ENCODE measurements at places on chromosomes 3 and 15.

DNA sequence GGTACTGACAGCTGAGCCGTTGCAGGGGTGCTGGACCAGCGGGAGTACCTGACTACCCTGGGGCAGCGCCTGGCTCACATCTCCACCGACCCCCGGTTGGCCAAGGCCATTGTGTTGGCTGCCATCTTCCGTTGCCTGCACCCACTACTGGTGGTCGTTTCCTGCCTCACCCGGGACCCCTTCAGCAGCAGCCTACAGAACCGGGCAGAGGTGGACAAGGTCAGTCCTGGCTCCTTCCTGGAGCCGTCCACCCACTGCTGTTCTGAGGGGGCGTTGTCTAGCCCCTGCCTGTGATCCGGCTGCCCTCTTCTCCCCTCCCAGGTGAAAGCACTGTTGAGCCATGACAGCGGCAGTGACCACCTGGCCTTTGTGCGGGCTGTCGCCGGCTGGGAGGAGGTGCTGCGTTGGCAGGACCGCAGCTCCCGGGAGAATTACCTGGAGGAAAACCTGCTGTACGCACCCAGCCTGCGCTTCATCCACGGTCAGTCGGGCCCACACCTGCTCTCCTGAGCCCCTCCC, 45.7 kb downstream of the DHX30 start:
- DNase-seq, result no peak
- H3K36me3 ChIP-seq, result peaks cover 7% of the 10 kb centered on the region
- peaks cover 11% of the 10 kb centered on the region for H3K4me1 ChIP-seq
- peak overlapping the region; percentile 72 for H3K27ac ChIP-seq
- H3K27me3 ChIP-seq, result no peaks in the 10 kb centered on the region
- no peak overlapping the region for H3K4me3 ChIP-seq

DNA sequence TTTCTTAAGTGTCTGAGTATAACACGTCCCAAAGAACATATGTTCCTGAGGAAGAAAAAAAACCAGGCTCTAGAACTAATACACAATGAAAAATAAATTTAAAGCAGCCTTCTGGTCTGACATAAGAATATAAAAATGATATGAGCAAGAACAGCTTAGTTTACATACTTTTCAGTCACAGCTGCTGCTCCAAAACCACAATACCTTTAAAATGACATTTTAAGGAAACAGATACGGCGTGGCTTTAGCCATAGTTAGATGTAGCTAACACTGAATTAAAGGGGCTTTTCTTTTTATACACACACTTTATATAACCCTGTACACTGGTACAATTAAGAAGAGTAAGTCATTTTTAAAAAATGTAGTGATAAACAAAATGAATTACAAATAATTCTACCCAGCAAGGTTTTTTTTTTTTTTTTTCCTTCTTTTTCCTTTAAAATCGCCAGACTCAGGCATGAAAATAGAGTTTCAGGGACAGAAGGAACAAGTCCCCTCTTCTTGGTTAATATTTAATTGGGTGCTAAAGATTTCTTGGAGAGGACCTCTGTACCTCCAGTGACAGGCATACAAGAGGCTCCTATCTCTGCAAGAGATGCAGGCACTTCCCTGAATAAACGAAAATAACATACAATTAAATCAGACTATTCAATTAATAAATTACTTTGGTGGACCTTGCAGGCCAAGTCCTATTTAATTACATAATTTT, 265.6 kb downstream of the FOXP1 start:
- peaks cover 10% of the 10 kb centered on the region for H3K4me1 ChIP-seq
- H3K4me3 ChIP-seq, result no peak overlapping the region
- no peak for DNase-seq
- no peaks in the 10 kb centered on the region for H3K36me3 ChIP-seq

DNA sequence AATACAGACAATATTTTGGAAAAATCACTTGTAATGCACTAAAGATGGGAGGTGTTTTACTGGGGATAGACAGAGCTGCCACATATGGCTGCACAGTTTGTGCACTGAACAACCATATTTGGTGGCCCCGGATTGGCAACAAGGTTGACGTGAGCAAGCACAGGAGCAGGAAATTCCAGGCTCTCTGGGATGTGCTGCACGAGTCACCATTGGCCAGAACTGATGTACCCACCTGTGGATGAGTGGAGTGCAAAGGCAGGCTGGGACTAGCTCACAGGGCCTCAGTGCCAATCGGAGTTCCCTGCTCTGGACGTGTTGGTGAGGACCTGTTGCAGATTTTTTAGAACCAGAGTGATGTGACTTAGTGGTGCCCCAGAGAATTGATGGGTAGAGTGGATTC, 42.0 kb upstream of the SCAANT1 start:
- H3K36me3 ChIP-seq, result peaks cover 4% of the 10 kb centered on the region
- peaks cover 38% of the 10 kb centered on the region for H3K4me1 ChIP-seq
- H3K27me3 ChIP-seq, result no peaks in the 10 kb centered on the region
- peak overlapping the region; percentile 72 for H3K27ac ChIP-seq

GRCh38 chr15:87461631-87462030, 794.9 kb downstream of the NTRK3 start:
- no peak overlapping the region for H3K4me3 ChIP-seq
- no peaks in the 10 kb centered on the region for H3K36me3 ChIP-seq
- no peaks in the 10 kb centered on the region for H3K4me1 ChIP-seq
- DNase-seq, result no peak
- peaks cover 9% of the 10 kb centered on the region for H3K27me3 ChIP-seq
- H3K27ac ChIP-seq, result no peak overlapping the region

DNA sequence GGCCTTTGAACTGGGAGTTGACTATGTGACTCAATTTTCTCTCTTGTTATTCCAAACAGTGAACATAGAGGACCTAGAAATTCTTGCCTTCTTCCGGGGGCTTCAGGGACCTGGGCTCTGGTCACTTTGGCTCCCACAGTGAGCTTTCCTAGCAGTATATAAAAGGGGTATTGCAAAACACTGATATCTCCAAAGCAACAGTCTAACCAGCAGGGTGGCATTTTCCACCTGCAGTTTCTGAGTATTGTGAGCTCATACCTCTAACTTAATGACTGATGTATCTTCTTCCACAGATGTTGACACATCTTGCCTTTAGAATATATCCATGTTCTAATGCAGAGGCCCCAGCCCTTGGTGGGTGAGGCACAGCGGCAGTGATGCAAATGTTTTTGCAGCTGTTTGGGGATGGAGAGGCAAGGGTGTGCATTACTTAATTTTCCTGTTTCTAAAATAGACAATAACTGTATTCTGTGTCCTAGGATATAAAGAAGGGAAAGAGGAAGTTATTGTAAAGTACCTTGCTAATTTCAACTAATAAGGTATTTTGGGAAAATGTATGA, 45.7 kb upstream of the ADGRG7 start:
- H3K36me3 ChIP-seq, result peaks cover 3% of the 10 kb centered on the region
- H3K27ac ChIP-seq, result no peak overlapping the region
- DNase-seq, result no peak
- no peaks in the 10 kb centered on the region for H3K4me1 ChIP-seq
- H3K27me3 ChIP-seq, result peaks cover 4% of the 10 kb centered on the region

- peaks cover 8% of the 10 kb centered on the region for H3K4me1 ChIP-seq
- H3K27me3 ChIP-seq, result no peaks in the 10 kb centered on the region
- no peak for DNase-seq
- H3K36me3 ChIP-seq, result peaks cover 11% of the 10 kb centered on the region
- no peak overlapping the region for H3K4me3 ChIP-seq
These were observed 38.9 kb downstream of the TLE3 start for GRCh38 chr15:70058642-70059360.
